ENCODE measurements at places on chromosomes 1 and 21.

DNA sequence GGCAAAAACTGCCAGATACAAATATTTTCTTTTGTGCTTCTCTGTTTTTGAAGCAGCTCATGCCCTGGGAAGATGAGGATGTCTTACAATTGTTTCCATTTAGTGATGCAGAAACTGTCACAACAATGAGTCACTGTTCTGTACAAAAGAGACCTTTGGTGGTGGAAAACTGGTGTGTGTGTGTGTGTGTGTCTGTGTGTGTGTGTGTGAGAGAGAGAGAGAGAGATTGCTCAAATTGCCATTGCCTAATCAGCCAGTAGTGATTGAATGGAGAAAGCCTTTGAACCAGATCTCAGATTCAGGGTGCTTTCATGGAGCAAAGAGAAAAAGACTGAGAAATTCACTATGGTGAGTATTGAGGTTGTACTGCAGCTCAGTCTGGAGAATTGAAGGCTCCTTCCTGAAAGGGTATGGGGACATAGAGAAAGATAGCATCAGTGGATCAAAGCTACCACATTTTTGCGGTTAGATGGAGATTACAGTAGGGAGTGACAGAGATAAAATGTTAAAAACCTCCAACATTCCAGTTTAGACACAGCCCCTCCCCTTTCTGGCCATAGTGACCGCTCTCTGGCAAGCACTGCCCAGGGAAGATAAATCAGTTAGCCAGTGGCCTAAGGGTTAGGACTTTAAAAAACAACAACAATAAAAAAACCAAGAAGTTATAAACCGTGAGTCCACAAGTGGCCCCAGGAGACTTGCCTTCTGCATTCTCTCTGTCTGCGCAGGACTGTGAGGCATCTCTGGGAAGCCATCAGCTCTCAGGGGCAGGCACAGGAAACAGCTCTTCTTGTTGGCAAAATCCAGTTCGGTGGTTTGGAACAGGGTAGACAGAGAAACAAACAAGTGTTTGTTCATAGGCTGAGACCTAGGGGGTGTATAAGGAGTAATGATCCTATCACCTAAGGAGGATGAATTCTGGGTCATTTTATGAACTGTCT, 406.5 kb downstream of the DUSP10 start:
- DNase-seq, result no peak

DNA sequence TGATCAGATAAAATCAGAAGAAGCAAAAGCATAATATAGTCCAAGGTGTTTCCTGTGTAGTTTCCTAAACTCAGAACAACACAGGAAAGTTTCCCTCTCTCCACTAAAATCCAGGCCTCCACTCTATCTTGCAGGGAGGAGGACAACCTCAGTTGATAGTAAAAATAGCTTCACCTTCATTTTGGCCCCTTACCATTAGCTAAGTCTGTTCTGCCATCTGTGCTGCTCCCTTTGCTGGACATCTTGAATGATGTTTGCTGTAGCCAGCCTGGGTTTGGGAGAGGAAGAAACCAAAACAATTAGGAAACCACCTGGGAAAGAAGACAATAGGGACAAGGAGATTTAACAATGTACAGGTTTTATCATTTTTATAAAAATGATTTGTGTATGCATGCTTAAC, 18.6 kb downstream of the DCAF8 start:
- no peak for DNase-seq

DNA sequence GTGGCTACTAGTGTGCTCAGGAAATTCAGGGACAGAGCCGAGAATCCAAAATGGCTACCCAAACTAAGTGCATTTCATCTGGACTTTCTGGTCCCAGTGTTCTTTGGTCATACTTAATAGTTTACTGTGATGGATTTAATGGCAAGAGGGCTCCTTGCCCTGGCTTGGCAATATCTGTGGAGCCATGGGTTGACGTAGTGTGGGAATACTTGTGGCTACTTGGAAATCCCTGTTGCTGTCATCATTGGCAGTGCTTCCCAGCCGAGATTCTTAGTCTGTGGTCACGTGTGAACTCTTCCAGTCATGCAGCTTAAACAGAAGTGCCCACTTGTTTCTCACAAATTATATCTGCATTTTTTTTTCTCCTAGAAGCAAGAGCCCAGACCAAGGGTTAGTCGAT, 198.9 kb downstream of the HS2ST1 start:
- DNase-seq, result no peak

GRCh38 chr1:93552741-93553455, 105.0 kb downstream of the FNBP1L start:
- peak; percentile 55 for DNase-seq

GRCh38 chr1:51175278-51175677, 60.8 kb upstream of the RNF11 start:
- no peak for DNase-seq
